ENCODE measurements at places on chromosomes 5 and 9.

DNA sequence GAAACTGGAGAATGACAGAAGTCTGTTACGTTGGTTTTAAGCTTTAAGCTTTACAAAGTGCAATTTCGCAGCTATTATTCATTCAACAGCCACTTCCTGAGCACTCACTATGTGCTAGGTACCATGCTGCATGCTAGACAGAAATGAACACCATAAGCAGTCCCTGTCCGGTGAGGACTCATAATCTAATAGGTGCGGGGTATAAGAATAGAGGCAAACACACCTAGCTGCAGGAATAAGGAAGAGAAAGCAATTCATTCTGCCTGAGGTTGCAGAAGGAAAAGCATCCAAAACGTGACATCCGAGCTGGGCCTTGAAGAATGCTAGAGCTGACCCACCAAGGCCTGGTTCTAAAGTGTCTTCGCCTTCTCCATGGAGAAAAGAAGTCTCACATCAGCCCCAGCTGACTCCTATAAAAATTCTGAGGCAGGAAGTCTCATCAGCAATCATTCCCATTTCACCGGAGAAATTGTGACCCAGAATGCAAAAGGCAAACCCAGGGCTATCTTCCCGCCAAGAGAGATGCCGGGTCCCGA is 542 bp downstream of the FKBP15 start:
- no peak for DNase-seq

DNA sequence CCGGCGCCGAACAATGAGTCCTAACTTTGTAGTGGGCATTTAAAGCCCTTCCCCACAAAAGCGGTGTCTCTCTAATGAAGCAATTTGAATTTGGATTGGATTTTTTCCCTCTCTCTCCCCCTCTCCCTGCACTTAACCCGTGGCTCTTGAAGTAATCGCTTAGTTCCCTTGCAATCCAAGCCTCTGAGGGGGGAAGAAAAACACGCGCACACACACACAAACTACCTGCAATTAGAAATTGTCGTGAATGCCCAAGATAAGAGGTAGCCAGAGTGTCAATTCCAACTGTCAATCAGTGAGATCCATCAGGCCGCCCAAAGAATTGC is 1.2 kb downstream of the LHX6 start:
- DNase-seq = no peak

DNA sequence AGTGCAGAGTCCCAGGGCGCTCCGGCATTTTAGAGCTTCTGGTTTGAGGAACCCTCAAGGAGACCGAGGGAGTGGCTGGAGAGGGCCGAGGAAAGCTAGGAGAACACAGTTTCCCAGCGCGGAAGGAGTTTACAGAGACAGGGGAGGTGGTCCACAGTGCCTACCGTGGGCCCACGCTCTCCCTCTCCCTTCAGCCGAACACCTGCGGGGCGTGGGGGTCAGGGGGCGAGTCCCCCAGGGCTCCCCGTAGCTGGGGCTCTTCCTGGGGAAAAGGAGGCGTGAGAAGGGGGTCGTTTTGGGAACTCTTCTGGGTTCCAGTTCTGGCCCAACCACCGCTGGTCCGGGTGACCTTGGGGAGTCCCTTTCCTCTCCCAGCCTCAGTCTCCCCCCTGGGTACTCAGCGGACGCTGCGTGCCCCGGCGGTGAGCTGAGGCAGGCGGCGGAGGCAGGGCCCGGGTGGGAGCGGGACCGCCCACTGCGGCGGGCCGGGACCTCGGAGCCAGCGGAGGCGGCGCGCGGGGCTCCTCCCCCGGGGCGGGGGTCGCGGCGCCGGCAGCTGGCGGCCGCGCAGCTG is 368 bp upstream of the FRMPD1 start:
- no peak for DNase-seq

- DNase-seq = peak; percentile 63
Measured at GRCh38 chr5:157516626-157517325, 56.8 kb downstream of the NIPAL4 start.

DNA sequence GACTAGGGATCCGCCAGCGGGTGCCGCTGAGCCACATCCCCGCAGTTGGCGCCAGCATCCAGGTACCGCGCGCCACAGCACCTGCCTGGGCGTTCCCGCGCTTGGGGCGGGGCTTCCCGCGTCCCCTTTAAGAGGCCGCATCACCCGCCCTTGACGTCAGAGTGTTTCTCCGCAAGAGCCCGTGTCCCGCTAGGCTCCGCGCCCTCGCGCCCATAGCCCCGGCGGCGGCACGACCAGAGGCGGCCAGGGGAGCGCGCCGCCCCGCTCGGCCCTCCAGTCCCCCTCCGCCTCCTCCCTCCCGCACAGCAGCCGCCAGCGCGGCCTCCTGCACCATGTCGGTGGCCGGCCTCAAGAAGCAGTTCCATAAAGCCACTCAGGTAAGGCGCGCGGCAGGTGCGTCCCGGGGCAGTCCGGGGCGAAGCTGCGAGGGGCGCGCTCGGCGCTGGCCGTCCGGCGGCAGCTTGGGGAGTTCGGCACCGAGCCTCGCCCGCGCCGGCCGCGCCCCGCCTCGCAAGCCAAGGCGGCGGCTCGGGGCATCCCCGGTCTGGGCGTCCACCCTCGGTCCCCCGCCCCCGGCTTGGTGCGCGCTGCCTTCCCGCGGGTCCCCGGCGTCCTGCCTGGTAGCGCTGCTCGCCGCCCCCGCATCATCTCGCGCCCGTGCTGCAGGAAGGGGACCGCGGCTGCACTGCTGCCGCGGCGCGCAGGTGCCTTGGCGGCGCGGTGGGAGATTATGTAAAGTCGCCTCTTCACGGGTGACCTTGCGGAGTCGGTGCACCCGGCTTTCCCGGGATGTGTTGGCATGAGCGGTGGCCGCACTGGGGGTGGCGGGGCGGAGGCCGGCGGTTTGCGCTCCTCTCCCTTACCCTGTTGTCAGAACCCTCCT is at the start of gene SH3GL2:
Gene SH3GL2, plus strand, starts transcription at position 156 of the 883 bp plus-strand sequence.
- no peak for DNase-seq

DNA sequence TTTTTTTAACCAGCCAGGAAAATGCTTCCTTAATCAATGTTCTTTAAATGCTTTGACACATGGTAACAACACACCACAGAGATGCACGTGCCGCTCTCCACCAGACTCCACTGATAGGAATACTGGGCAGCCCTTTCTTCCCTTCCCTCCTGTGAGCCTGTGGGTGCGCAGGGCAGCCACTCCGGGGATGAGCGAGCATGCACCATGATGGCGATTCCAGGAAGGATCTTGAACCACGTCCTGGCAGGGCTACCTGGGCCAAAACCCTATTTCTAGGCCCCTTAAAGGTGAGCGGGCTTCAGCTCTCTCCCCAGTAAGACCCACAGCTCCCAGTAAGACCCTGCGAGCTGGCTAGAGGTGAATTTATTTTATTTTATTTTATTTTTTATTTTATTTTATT is 128.2 kb downstream of the MVB12B start:
- no peak for DNase-seq

GRCh38 chr9:111890334-111890733 is 6.3 kb upstream of the UGCG start:
- DNase-seq = no peak

- DNase-seq = no peak
Measured at GRCh38 chr5:122944051-122944450, 92.5 kb downstream of the PPIC start.

GRCh38 chr9:21082671-21083070 is 4.9 kb upstream of the IFNB1 start:
- no peak for DNase-seq

GRCh38 chr5:107499237-107499636 is 171.5 kb downstream of the EFNA5 start:
- no peak for DNase-seq

GRCh38 chr5:18802336-18802735 is 1168.1 kb downstream of the TAF11L14 start:
- peak; percentile 10 for DNase-seq

DNA sequence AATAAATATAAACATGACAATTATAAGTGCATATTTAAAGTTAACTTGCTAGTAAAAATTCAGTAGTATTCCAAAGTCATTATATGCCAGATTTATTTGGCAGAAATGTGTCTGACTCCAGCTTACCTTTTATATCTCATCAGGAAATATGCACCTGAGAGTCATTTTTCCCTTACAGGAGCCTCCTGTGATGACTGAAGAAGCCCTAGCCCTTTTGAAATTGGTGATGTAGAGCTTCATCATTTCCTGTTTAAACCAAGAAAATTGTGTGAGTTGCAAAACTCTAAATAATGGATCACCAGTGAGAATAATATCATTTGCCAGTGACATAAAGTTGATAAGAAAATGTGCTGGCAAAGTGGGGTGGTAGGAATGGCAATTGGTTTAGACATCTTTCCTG is 42.1 kb upstream of the CTNND2 start:
- DNase-seq = no peak

DNA sequence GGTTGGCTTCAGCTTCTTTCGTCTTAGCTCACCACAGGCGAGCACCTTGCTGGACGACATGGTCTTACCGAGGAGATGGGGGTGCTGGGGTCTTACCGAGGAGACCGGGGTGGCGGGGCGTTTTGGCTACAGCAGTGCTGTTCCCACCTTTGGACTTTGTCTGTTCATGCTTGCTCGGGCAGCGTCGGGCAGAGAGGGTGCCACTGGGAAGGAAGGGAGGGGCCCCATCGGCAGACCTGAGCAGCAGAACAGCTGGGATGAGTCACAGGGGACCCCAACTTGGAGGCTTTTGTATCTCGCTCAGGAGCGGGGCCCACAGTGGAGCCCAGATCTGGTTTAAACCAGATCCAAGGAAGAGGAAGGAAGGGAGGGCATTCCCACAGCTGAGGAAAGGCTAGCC is 106.0 kb upstream of the CACNA1B start:
- no peak for DNase-seq

DNA sequence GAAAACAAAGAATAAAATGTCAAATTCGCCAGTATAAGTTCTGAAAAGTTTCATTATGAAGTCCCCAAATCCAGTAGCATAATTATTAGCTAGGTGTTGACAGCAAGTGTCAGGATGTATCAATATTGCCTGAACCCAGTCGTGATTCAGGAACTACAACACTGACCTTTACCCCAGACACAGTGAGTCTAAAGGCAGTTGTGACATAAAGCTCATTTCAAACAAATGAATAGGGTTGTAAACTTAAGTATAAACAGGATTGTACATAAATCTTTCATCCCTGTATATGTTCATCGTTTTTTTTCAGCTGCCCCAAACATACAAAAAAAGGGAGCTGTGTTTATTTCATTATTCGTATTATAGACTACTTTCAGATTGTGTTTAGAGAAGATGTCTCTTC is 385.7 kb downstream of the PLK2 start:
- DNase-seq = no peak

DNA sequence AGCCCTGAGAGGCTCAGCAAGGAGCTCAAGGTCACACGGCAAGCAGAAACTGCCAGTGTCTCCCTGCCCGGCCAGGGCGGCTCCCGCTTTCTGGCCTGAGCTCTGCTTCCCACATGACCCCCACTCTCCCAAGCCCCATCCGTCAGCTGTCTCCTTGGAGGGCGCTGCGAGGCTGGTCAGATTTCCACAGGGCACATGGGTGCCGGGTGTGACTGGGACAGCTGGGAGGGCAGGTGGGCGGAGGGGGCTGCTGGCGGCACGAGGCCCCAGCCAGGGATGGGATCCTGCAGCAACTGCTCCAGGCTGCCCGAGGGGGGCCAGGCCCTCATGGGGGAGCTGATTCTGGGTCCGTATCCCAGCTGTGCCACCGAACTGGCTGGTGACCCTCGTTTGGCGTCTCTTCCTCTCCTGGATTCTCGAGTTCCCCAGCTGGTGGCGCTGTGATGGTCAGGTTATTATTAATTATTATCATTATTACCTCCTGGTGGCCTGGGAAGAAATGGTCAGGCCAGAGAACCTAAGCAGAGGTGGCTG is 12.9 kb upstream of the WDR38 start:
- no peak for DNase-seq

- DNase-seq = no peak
Measured at GRCh38 chr5:57111993-57112392, 61.9 kb upstream of the GPBP1 start.

DNA sequence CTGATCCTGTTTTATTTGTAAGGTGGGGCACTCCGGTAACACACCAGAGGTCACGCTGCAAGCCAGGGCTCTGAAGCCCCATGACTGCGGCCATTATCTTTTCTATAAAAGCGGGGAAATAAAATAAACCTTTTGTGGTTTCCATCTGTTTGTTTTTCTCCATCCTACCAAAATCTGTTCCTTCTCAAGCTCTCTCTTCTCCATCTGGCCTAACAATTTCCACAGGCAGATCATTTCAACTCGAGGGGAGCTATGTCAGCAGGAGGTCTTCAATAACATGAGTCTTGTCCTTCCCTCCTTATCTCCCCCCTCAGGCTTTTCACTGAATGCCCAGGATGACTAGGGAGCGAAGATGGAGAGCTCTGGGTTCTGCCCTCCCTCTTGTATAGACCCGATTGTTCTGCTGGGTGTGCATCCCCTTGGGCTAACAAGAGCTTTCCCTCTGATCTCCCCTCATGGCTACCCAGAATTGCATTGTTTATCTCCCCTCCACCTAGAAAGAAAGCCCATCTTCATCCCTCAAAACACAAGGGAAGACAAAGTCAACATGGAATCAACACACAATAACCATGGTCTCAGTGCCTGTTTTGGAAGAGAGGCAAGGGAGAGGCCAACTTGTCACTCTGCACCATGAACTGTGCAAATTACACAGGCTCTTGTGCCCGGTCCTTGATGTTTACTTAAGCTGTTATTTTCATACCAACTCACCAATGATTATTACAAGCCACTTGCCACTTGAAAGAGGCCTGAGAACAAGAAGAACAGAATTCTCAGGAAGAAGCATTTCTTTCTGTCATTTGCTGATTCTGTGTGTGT is 187.8 kb downstream of the FANCC start:
- no peak for DNase-seq

DNA sequence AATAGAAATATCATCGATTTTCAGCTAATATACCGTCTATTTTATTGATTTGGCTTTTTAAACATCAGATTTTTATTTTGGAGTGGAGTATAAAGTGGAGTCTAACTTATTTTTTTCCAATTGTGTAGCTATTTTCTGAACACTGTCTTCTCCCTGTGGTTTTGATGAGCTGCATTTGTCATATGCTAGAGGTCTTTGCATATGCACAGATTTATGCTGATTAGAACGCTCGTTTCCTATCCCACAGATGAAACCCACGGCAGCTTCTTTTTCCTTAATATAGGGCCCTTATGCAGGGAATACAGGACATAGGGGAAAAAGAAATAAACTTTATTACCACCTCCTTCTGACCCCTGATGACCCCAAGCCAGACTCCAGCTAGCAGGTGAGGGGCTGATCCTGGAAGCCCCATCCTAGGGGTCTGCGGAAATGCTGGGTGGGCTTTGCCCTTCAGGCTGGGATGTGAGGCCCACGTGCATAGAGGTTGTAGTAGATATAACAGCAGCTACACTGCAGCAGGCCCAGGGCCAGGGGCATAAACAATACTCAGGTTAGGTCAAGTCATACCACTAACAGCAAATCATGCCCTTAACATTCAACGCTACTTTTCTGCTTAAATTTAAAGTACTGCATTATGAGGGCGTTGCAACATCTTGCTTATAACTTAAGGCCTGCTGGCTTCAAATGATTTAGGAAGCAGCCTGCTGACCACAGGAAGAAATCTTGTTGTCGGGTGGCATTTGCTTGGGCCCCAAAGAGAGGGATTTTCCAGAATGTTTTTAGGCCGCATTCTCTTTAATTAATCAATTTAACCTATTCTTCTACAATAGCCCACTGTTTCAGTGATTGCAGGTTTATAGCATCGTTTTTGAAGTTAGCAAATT is 28.5 kb downstream of the MVB12B start:
- DNase-seq = no peak

Measured in HS-5 (cell line).